ENCODE measurements at places on chromosomes 12 and 14.

DNA sequence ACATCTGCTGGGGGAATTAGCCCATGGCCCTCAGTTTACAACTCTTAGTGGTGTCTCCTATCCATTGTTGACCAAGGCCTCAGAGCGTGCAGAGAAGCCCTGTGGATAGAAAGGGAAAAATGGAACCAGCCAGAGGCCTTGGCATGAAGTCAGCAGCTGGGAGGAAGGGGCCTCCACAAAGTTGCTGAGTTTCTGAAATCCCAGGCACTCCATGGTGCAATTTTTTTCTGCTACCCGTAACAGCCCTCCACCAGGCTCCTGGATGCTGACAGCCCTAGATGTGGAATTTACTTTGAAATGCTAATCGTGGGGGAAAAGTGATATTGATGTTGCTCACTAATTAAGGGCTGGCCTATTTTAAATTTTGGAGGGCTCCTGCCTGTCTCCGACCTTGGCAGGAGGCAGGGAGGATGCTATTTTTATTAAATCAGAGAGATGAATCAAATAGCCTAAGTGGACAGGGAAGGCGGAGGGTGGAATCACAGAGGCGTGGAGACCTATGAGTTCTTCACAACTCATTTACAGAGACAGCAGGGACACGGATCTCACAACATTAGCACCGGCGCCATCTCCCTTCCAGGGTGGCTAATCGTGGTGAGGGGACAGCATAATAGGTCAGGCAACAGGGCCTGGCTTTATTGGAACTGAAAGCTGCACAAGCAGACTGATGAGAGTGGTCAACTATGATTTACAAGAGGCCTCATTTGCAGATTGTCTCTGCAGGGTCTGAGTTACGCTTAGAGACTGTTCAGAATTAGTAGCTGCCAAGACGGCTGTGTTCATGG is 99.8 kb upstream of the WSCD2 start:
- DNase-seq = no peak

GRCh38 chr14:58872061-58872460 is 234.3 kb downstream of the DACT1 start:
- no peak for DNase-seq

- no peak for DNase-seq
Observed at GRCh38 chr14:101239065-101239464, 322.2 kb upstream of the DIO3 start.

DNA sequence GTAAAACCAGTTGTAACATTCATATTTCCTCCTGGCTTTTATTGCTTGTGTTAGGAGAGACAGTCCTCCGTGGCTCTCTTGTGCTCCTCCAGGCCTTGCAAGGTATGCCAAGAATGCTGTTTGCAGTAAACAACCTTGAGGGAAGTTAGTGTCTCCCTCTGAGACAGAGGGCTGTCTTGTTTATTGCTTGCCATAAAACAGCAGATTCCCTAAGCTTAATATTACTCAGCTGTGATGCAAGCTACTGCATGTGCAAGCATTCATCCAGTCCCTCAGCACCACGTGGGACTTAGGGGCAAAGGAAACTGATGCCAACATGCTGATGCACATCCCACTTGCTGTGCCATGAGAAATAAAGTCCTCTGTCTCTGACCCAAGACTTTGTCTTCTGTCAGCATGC is 6.6 kb downstream of the POMT2 start:
- no peak for DNase-seq

- no peak for DNase-seq
Observed at GRCh38 chr12:3215410-3215975, 138.3 kb downstream of the TSPAN9 start.

GRCh38 chr12:13222076-13222475 is 25.6 kb downstream of the EMP1 start:
- DNase-seq = no peak

GRCh38 chr12:83954071-83954789 is 958.4 kb downstream of the SLC6A15 start:
- no peak for DNase-seq

DNA sequence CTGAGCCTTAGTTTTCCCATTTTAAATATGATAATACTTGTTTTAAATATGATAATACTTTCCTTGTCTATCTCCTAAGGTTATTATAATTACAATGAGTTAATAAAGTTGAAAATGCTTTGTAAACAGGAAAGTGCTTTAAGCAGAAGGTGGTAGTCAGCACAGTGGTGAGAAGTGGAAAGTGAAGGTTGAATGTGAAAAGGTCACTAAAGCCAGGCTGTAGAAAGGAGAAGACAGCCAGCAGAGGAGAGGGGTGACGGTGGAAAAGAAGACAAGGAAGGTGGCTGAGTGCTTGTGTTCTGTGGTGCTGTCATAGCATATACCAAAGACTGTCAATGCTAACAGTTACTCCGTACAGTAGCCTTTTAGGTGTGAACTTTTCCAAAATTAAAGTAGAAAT is 117.8 kb downstream of the ESR2 start:
- no peak for DNase-seq

GRCh38 chr14:99192028-99192621 is 79.9 kb downstream of the BCL11B start:
- DNase-seq = no peak

- DNase-seq = no peak
Observed at GRCh38 chr12:47356129-47356700, 276.5 kb upstream of the AMIGO2 start.
